ENCODE measurements at places on chromosomes 4 and X. TPM values are rescaled to one million over a fixed set of nuclear protein-coding genes. Genes with fewer than 3 reads are reported as not detected.

DNA sequence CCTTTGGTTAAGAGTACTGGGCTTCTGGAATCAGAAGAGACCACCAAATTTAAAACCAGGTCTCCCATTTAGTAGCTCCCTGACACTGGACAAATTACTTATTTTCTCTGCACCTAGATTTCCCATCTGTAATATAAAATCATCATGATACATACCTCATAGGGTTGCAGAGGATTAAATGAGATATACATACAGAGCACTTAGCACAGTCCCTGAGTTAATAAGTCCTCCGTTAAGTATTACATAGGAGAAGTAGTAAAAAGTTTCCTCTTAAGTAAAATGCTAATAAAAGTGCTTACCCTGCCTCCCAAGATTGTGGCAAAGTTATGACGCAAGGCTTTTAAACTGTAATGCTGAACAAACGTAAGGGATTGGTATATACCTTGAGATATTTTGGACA is 539 bp upstream of the CHIC1 start:
- H3K4me3 ChIP-seq = peak overlapping the region; percentile 81
- no peaks in the 10 kb centered on the region for H3K27me3 ChIP-seq
- H3K36me3 ChIP-seq = no peaks in the 10 kb centered on the region
- peak overlapping the region; percentile 94 for H3K27ac ChIP-seq
- no peak for DNase-seq
- H3K4me1 ChIP-seq = peaks cover 17% of the 10 kb centered on the region

DNA sequence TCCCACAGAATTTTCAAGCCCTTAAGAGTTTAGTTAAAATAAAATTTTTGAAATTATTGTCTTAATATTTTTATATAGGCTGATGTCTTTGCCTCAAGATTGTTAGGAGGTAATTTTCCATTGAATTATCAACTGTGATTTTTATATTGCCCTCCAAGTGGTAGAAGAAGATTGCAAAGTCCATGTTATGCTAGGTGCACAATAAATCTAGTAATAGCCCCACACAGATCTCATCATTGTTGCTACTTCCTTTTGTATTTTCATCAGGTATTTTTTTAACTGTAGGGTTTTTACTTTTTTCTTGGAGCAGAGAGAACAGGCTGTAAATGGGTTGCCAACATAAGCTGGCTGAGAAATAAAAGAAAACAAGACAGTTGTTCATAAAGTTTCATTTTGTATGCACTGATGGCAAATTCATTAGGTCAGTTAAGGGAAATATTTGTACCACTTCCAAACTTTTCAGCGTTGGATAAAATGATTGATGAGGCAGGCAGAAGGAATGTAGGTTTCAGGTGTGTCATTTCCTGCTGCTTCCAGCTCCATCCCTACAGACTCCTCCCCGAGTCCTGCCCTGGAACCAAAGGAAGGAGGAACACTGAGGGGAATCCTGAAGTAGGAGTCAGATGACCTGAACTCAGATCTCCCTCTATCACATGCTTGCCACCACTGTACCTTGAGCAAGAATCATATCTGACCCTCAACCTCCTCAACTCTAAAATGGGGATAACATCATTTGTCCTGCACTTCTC is 105.5 kb downstream of the PRRG1 start:
- H3K36me3 ChIP-seq = no peaks in the 10 kb centered on the region
- no peaks in the 10 kb centered on the region for H3K27me3 ChIP-seq
- no peaks in the 10 kb centered on the region for H3K4me1 ChIP-seq
- no peak for DNase-seq

GRCh38 chrX:129998021-129998420 is 15.6 kb downstream of the BCORL1 start:
- H3K4me1 ChIP-seq = peaks cover 17% of the 10 kb centered on the region
- no peak overlapping the region for H3K27ac ChIP-seq
- H3K4me3 ChIP-seq = no peak overlapping the region
- no peaks in the 10 kb centered on the region for H3K27me3 ChIP-seq
- DNase-seq = no peak
- no peaks in the 10 kb centered on the region for H3K36me3 ChIP-seq

DNA sequence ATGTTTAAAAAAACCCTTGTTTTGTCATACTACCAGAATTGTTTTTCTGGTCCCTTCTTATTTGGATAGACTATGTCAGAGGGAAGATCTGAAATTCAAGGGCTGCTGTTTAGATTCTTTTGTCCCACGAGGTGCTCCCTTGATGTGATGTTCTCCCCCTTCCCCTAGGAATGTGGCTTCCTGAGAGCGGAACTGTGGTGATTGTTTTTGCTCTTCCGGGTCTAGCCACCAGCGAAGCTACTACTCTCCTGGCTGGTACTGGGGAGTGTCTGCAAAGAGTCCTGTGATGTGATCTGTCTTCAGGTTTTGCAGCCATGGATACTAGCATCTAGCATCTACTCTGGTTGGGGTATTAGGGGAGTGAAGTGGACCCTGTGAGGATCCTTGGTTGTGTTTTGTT is 271.1 kb downstream of the DCAF12L2 start:
- no peak overlapping the region for H3K27ac ChIP-seq
- H3K27me3 ChIP-seq = no peaks in the 10 kb centered on the region
- no peaks in the 10 kb centered on the region for H3K4me1 ChIP-seq
- no peak for DNase-seq

DNA sequence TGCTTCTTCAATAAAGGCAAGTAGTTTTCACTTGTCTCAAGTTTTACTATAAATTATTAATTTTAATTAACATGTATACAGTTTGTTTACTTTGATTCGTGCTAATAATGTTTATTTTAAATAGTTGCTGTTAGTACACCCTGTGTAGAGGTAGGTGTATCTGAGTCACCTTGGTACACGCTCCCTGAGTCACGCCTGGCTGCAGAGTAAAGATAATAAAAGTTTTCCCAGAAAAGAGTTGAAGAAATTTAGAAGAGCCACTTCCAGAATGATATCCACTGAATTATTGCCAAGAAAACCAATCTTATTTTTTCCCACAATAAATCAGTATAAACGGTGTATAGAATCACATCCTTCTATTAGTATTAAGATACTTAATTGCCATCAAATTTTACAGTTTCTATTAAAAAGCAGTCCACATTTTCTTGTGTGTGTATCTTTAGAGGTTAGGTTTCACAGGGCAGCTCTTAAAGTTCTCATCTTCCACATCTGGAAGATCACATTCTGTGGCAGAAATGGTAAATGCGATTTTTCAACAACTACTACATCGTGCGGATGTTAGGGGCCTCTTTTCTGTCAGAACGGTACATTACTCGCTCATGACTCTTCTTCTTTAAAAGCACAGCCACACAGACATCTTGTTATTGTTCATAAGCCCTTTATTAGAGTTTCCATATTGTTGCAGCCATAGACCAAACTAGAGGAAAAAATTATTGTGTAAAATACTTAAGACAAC is 55.4 kb downstream of the HADH start:
- peaks cover 54% of the 10 kb centered on the region for H3K4me1 ChIP-seq
- H3K27me3 ChIP-seq = no peaks in the 10 kb centered on the region
- no peak for DNase-seq
- no peak overlapping the region for H3K4me3 ChIP-seq

DNA sequence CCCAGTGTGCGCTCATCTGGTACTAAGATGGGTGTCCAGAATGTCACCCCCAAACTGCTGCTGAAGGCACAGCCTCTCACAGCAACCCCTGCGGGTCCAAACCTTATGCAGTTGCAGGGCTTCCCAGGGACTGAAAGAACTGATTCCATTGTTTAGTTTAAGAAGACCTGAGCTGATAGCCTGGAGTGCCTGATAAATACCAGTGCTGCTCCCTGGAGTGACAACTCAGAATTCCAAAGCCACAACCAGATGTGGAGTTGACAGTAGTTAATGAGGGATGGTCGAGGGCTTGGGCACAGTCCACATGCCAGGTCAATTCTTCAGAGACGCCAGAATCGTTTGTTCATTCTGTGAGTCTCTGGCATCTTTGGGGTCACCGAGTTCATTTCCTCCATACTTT is 71.2 kb downstream of the LNX1 start:
- DNase-seq = no peak
- no peaks in the 10 kb centered on the region for H3K4me1 ChIP-seq
- no peak overlapping the region for H3K4me3 ChIP-seq
- H3K36me3 ChIP-seq = no peaks in the 10 kb centered on the region
- H3K27me3 ChIP-seq = peaks cover 23% of the 10 kb centered on the region
- no peak overlapping the region for H3K27ac ChIP-seq

DNA sequence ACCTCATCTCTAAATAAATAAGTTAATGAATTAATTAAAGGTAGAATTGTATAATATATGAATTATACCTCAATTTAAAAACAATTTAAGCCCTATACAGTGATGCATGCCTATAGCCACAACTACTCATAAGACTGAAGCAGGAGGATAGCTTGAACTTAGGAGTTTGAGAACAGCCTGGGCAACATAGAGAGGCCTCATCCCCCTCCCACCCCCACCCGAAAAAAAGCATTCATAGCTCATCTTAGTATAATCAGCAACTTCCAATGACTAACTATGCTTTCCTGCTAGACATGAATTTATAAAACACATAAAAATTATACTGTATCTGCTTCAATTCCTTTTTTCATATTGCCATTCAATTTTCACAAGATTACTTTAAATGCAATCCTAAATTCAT is 1.6 kb downstream of the LRBA start:
- H3K4me1 ChIP-seq = peaks cover 24% of the 10 kb centered on the region
- H3K27me3 ChIP-seq = no peaks in the 10 kb centered on the region
- no peak for DNase-seq
- peak overlapping the region; percentile 100 for H3K4me3 ChIP-seq
- peaks cover 16% of the 10 kb centered on the region for H3K36me3 ChIP-seq
- no peak overlapping the region for H3K27ac ChIP-seq

GRCh38 chr4:158346576-158346975 is 136.3 kb downstream of the TMEM144 start:
- no peaks in the 10 kb centered on the region for H3K27me3 ChIP-seq
- H3K27ac ChIP-seq = no peak overlapping the region
- H3K4me3 ChIP-seq = no peak overlapping the region
- DNase-seq = no peak

- H3K27me3 ChIP-seq = no peaks in the 10 kb centered on the region
- H3K4me3 ChIP-seq = no peak overlapping the region
- no peaks in the 10 kb centered on the region for H3K4me1 ChIP-seq
- no peak for DNase-seq
Measured at GRCh38 chr4:125719987-125720386, 405.2 kb downstream of the FAT4 start.

DNA sequence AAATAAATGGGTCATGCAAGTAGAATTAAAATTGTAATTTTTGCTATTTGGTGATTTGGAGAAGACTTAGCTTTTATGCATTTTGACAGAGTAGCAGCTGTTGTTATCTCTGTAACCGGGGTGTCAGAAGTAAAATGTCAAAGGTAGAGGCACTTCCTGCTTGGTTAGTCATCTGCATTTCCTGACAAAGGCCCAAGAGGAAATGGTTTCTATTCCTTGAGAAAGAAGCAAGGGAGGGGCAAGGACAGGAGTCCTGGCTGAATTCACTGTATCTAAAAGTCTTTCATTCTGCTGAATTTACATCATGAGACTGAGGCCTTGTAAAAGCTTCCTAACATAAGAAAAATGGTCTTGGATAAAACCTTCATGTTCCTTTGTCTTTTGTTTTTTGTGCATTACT is 550.9 kb upstream of the BOD1L1 start:
- DNase-seq = peak; percentile 22
- H3K36me3 ChIP-seq = peaks cover 5% of the 10 kb centered on the region
- no peaks in the 10 kb centered on the region for H3K27me3 ChIP-seq
- H3K4me1 ChIP-seq = peaks cover 24% of the 10 kb centered on the region

DNA sequence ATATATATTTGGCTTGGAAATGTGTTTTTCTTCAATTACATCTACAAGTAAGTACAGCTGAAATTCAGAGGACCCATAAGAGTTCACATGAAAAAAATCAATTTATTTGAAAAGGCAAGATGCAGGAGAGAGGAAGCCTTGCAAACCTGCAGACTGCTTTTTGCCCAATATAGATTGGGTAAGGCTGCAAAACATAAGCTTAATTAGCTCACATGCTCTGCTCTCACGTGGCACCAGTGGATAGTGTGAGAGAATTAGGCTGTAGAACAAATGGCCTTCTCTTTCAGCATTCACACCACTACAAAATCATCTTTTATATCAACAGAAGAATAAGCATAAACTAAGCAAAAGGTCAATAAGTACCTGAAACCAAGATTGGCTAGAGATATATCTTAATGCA is 26.1 kb downstream of the NUDT6 start:
- no peaks in the 10 kb centered on the region for H3K4me1 ChIP-seq
- H3K27me3 ChIP-seq = no peaks in the 10 kb centered on the region
- DNase-seq = no peak
- peaks cover 10% of the 10 kb centered on the region for H3K36me3 ChIP-seq
- H3K4me3 ChIP-seq = no peak overlapping the region

- DNase-seq = no peak
- no peaks in the 10 kb centered on the region for H3K27me3 ChIP-seq
- H3K36me3 ChIP-seq = no peaks in the 10 kb centered on the region
Measured at GRCh38 chr4:34814266-34814665, 1430.0 kb downstream of the ARAP2 start.

The PRRG1 gene
- not detected for total RNA-seq

The SRPX gene
- total RNA-seq = 1.2 TPM

The ZNF157 gene
- 0.34 TPM for total RNA-seq

The SSX2 gene
- total RNA-seq = not detected

The PAQR3 gene
- 16.2 TPM for total RNA-seq

The RRH gene
- not detected for total RNA-seq

The UGT2B17 gene
- not detected for total RNA-seq

The VSIG4 gene
- not detected for total RNA-seq

The MAGEB2 gene
- not detected for total RNA-seq
